ENCODE measurements at places on chromosomes 2 and 18.

GRCh38 chr2:1898461-1899395 is 154.4 kb upstream of the PXDN start:
- no peak for DNase-seq

- DNase-seq: no peak
Measured at GRCh38 chr2:223786236-223786635, 51.1 kb downstream of the AP1S3 start.

DNA sequence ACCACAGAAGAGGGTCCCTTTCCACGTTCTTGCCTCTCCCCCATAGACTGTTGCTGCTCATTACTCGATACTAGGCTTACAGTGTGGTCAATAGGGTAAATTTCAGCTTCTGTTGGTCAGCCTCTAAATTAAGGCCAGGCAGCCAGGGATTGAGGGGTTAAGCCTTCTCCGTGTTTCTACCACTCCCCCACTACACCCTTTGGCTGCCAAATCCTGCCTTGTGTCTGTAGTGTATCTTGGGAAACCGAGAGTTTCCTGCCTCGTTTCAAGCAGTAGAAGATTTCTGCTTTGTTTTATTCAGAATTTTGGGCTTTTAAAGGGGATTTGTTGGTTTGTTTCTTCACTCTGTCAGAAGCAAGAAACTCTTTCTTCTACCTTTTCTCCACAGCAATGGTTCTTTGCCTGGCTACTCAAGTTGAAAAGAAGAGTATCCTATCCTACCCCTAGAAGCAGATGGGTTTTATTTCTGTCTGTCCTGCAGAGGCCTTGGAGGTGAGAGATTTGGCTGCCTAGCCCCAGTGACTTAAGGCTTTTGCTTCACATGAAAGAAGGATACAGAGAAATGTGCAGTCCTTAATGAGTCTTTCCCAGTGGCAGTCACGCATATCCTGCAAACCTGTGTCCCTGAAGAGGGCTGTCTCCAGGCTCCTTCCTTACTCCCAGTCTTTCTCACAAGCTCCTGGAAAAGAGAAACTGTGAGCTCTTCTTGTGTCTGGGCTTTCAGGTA is 261.5 kb upstream of the TANK start:
- no peak for DNase-seq

DNA sequence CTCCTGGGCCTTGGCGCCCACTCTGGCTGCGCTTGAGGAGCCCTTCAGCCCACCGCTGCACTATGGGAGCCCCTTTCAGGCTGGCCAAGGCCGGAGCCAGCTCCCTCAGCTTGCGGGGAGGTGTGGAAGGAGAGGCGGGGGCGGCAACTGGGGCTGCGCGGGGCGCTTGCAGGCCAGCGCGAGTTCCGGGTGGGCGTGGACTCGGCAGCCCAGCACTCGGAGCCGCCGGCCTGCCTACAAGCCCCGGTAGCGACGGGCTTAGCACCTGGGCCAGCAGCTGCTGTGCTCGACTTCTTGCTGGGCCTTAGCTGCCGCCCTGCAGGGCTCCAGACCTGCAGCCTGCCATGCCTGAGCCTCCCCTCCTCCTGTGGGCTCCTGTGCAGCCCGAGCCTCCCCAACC is 141.5 kb upstream of the SLC39A10 start:
- no peak for DNase-seq

GRCh38 chr2:135685361-135685760 is 56.3 kb upstream of the UBXN4 start:
- DNase-seq: no peak

DNA sequence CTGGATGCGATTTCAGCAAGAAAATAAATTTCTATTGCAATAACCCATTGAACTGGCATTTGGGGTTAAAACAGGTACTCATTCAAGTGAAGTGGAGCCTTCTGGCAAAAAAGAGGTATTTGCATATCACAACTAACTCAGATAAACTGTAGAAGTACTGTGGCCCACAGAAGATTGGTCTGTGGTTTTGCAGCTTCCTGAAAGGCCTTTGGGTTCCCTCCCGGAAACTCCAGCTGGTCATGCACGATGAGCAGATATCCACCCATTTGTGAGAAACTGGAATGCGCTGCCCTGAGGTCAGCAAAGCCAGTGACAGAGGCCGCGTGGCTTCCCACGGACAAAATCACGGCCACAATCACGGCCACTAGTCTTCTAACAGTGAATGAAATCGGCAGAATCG is 106.3 kb downstream of the EPHA4 start:
- DNase-seq: no peak

DNA sequence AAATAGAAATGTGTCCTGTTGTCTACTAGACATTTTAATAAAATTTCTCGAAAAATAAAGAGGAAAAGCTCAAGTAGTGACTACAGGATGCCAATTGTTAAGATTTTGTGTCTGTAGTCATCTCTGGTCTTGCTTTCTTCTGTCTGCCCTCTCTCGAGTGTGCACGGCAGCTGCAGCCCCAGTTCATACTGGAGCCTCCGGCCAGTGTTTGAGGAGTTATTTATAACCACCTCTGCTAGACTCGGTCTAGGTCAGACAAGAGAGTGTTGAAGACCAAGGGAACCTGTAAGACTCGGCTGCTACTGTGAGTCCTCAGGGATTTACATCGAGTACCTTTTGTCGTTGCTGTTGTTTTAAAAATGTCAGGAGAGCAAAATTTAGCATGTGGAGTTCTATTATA is 810.1 kb upstream of the POU3F3 start:
- DNase-seq: no peak

DNA sequence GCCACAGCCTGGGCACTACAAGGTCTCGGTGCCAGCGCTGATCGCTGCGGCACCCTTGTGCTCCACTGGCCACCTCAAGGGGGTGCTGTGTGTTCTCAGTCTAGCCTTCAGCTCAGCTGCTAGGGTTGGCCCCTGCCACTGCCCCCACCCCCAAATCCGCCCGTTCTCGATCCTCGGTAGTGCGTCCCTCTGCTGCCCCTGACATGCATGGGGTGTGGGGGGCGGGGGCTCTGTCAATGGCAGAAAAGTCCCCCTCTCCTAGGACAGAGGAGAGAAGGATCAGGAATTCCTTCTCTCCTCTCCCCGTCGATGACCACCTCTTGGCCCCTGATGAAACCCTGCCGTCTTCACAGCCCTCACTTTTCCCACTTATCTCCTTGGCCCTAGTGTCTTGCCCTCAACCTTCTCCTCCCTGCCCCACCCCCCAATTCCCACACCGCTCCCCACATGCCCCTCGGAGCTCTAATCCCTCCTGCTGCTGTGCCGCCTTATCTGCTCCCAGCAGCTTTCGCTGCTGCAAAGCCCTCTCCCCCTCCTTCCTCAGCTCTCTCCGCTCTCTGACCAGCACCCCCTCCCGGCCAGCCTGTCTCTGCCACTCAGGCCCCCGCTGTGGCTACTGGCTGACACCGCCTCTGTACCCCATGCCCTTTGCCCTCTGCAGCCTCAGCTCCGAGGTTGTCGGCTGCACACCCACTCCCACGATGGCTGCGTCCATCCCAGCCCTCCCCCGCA is 4.3 kb upstream of the ASIC4 start:
- peak; percentile 70 for DNase-seq

Data from GM10248 (cell line).